ENCODE measurements at places on chromosomes 12 and 14. TPM values are rescaled to one million over a fixed set of nuclear protein-coding genes. Genes with fewer than 3 reads are reported as not detected.

OR11H7 gene
- total RNA-seq, result not detected

MYF5 gene
- not detected for total RNA-seq

GPR132 gene
- total RNA-seq, result 0.65 TPM

GUCY2C gene
- total RNA-seq, result not detected

RNASE11 gene
- total RNA-seq, result not detected

PMEL gene
- 0.77 TPM for total RNA-seq

Measured in A549 treated with CORT108297 at 1 μM for 4 hours (cell line).